Activated CD8-positive, alpha-beta memory T cell treated with anti-CD3 and anti-CD28 coated beads, Interleukin-2, amount 10 ng/mL, durations not matched to agents 7 days and 5 days (primary cell): ENCODE measurements at places on chromosomes 1 and 21.

GRCh38 chr1:208160259-208160819 is 83.8 kb downstream of the PLXNA2 start:
- no peaks in the 10 kb centered on the region for H3K36me3 ChIP-seq
- H3K4me1 ChIP-seq = no peaks in the 10 kb centered on the region
- peaks cover 34% of the 10 kb centered on the region for H3K27me3 ChIP-seq
- H3K4me3 ChIP-seq = no peak overlapping the region
- DNase-seq = no peak

GRCh38 chr1:11394592-11395245 is 84.2 kb upstream of the DISP3 start:
- no peaks in the 10 kb centered on the region for H3K36me3 ChIP-seq
- H3K27ac ChIP-seq = no peak overlapping the region
- peaks cover 35% of the 10 kb centered on the region for H3K27me3 ChIP-seq
- H3K4me1 ChIP-seq = peaks cover 3% of the 10 kb centered on the region
- no peak for DNase-seq

GRCh38 chr1:47351305-47351704 is 17.7 kb downstream of the CMPK1 start:
- H3K4me1 ChIP-seq = peaks cover 9% of the 10 kb centered on the region
- peak overlapping the region; percentile 5 for H3K27ac ChIP-seq
- DNase-seq = no peak
- H3K27me3 ChIP-seq = no peaks in the 10 kb centered on the region

GRCh38 chr21:36511484-36512220 is 31.7 kb upstream of the CLDN14 start:
- no peak overlapping the region for H3K27ac ChIP-seq
- DNase-seq = no peak
- peaks cover 2% of the 10 kb centered on the region for H3K4me1 ChIP-seq
- peaks cover 21% of the 10 kb centered on the region for H3K27me3 ChIP-seq
- H3K36me3 ChIP-seq = no peaks in the 10 kb centered on the region

DNA sequence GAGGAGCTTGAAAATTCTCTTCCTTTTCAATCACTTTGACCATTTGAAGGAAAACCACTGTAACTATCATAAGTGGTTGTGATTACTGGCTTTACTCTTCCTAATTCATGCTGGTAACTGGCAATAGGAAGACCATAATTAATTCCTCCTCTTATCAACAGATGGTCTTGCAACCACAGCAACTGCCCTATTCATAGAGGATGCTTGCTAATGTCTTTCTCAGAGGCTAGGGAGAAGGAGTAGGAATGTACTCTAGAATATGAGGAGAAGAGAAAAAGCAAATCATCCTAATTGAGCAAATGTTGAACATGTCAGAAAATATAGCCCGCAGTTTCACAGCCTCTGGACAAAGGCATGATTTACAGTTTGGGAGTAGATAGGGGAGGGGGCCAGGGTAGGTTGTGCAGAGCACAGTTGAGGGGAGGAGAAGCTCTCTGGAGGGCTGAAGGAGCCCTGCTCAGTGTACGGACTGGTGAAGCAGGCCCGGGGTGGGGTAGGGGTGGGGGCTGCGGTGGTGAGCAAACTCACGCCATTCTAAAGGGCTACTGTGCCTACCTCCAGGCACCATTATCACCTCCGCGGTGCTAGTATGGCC is 192.9 kb downstream of the PCP4 start:
- no peaks in the 10 kb centered on the region for H3K4me1 ChIP-seq
- no peak overlapping the region for H3K27ac ChIP-seq
- no peak overlapping the region for H3K4me3 ChIP-seq

DNA sequence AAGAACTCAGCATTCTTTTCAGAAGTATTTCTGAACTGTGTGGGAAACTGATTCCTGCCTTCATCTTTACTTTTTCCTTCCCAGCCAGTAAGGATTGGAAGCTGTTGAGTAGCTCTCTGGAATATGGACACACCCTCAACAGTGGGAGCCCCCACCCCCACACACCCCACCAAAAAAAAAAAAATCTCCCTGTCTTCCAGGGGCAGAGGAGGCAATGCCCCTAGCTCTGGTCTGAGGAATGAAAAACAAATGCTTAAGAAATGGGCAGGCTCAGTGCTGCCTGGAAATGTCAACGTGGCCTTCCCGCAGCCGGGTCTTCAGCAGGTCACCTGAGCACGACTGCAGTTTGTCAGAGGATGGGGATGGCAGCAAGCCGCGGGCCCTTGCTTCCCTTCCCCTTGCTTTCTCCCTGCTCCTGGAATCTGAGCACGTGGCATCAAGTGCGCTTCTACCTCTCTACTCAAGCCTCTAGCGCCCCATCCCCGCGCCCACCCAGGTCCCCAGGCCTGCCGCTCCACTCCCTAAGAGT is 479 bp downstream of the RGS16 start:
- peaks cover 23% of the 10 kb centered on the region for H3K4me1 ChIP-seq
- H3K27me3 ChIP-seq = peaks cover 31% of the 10 kb centered on the region
- DNase-seq = no peak

DNA sequence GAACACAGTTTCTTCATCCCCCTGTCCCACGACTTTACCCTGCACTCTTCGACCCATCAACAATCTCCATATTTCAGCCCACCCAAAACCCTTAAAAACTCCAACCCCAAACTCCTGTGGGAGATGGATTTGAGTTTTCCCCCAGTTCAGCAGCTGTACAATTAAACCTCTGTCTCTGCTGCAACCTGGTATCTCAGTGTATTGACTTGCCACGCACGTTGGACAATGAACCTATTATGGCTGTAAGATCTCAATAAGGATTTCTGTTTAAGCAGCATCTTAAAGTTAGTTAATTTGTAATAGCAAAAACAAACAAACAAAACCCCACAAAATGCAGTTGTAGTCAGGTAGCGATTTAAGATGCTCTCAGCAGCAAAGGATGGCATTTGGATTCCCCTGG is 119.1 kb downstream of the TGFBR3 start:
- no peak overlapping the region for H3K27ac ChIP-seq
- no peak overlapping the region for H3K4me3 ChIP-seq
- DNase-seq = no peak
- H3K27me3 ChIP-seq = no peaks in the 10 kb centered on the region

DNA sequence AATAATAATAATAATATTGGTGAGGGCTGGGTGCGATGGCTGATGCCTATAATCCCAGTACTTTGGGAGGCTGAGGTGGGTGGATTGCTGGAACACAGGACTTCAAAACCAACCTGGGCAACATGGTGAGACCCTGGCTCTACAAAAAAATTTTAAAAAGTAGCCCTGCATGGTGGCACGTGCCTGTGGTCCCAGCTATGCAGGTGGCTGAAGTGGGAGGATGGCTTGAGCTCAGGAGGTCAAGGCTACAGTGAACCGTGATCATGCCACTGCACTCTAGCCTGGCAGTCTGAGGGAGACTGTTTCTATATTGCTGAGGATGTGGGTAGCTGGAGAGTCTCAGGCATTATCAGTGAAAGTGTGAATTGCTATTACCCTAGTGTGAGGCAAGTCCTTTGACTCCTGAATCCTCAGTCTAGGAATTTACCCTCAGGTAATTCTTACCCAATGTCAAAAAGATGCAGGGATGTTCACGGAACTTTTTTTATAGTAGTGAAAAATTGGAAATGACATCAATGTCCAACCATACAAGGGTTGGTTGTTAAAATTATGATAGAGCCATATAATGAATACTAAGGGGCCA is 61.8 kb upstream of the RPL11 start:
- peaks cover 28% of the 10 kb centered on the region for H3K4me1 ChIP-seq
- no peak overlapping the region for H3K27ac ChIP-seq
- H3K27me3 ChIP-seq = no peaks in the 10 kb centered on the region
- DNase-seq = no peak
- no peak overlapping the region for H3K4me3 ChIP-seq
- H3K36me3 ChIP-seq = no peaks in the 10 kb centered on the region

DNA sequence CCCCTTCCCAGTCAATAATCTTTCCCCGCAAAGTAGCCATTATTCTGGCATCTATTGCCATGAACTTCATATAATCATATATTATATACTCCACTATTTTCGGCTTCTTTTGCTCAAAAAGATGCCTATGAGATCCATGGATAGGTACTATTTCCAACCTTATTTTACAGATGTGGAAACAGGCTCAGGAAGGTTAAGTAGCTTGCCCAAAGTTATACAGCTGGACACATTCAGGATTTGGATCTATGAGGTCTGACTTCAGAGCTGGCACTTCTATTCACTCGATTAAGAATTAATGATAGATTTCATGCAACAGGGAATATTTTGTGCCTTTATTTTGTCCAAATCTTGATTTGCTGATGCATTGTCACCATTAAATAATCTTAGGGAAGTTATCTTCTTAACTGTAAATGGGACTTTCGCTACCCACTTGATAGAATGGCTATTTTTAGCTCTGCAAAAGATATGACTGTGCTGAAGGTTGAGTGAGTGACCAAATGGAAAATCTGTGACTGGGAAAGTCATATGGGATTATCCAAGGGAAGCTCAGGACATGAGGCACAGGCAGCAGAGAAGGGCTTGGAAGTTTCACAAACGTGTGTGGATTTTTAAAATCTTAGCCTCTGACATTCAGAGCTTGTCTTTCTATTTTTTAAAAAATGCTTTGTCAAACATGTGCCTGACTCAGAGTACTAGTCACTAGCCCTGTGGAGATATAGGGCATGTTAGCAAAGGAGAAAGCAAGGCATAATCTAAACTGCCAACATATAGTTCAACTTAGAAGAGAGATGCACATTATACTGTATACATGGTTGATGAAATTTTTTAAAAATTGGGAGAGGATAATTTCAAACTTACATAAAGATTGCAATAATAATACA is 36.5 kb downstream of the GIPC2 start:
- H3K4me3 ChIP-seq = no peak overlapping the region
- H3K4me1 ChIP-seq = peaks cover 15% of the 10 kb centered on the region

DNA sequence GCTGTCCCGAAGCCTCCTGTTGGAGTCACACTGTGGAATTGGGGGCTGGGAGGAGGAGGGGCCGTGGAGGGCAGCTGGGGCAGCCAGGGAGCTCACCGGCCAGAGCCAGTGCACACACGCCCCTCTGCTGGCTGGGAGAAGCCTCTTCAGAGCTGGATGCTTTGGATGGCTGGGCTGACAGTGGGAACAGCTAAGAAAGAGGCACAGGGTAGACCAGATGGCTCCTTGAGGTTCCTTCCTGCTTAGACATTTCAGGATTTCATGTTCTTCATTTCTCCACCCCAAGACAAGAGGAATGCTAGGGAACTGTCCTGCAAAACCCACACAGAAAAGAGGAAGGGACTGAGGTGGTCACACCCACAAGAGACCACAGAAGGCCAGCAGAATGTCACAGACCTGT is 254.8 kb upstream of the VAMP3 start:
- no peak for DNase-seq
- no peak overlapping the region for H3K27ac ChIP-seq
- H3K4me3 ChIP-seq = no peak overlapping the region

- H3K27ac ChIP-seq = no peak overlapping the region
- H3K4me1 ChIP-seq = no peaks in the 10 kb centered on the region
- H3K4me3 ChIP-seq = no peak overlapping the region
- no peak for DNase-seq
- peaks cover 23% of the 10 kb centered on the region for H3K27me3 ChIP-seq
Observed at GRCh38 chr1:162055062-162055461, 14.4 kb upstream of the NOS1AP start.

- H3K4me3 ChIP-seq = no peak overlapping the region
- no peaks in the 10 kb centered on the region for H3K36me3 ChIP-seq
- no peaks in the 10 kb centered on the region for H3K4me1 ChIP-seq
- no peak for DNase-seq
Observed at GRCh38 chr1:158028969-158029368, 35.5 kb downstream of the KIRREL1 start.

GRCh38 chr1:214228976-214229375 is 52.0 kb upstream of the SMYD2 start:
- H3K36me3 ChIP-seq = no peaks in the 10 kb centered on the region
- no peak overlapping the region for H3K27ac ChIP-seq
- DNase-seq = no peak
- H3K4me1 ChIP-seq = no peaks in the 10 kb centered on the region
- H3K27me3 ChIP-seq = peaks cover 41% of the 10 kb centered on the region
- no peak overlapping the region for H3K4me3 ChIP-seq

- DNase-seq = no peak
- H3K27ac ChIP-seq = no peak overlapping the region
- H3K4me1 ChIP-seq = peaks cover 4% of the 10 kb centered on the region
- no peaks in the 10 kb centered on the region for H3K36me3 ChIP-seq
Observed at GRCh38 chr1:235510823-235511222, 6.6 kb upstream of the B3GALNT2 start.

- no peak within 1 kb of the TSS for H3K4me3 ChIP-seq
- no peaks in the 10 kb centered on the region for H3K4me1 ChIP-seq
- DNase-seq = no peak
- no peaks in the 10 kb centered on the region for H3K27me3 ChIP-seq
- no peak within 1 kb of the TSS for H3K27ac ChIP-seq
Observed at GRCh38 chr21:30430170-30430655, at the start of gene KRTAP13-4. Gene KRTAP13-4, plus strand, starts transcription at chr21:30430220. Its CDS starts 56 bp downstream, at chr21:30430276.

- H3K27me3 ChIP-seq = no peaks in the 10 kb centered on the region
- H3K36me3 ChIP-seq = no peaks in the 10 kb centered on the region
- DNase-seq = no peak
- no peaks in the 10 kb centered on the region for H3K4me1 ChIP-seq
- no peak overlapping the region for H3K4me3 ChIP-seq
Observed at GRCh38 chr1:97073936-97074335, 352.4 kb downstream of the PTBP2 start.

GRCh38 chr1:15417059-15417934 is 7.6 kb downstream of the EFHD2 start:
- H3K4me3 ChIP-seq = peak overlapping the region; percentile 54
- H3K27me3 ChIP-seq = no peaks in the 10 kb centered on the region
- H3K36me3 ChIP-seq = peaks cover 40% of the 10 kb centered on the region

- H3K27ac ChIP-seq = no peak overlapping the region
- H3K36me3 ChIP-seq = peaks cover 1% of the 10 kb centered on the region
- no peak overlapping the region for H3K4me3 ChIP-seq
- peaks cover 79% of the 10 kb centered on the region for H3K27me3 ChIP-seq
- peaks cover 25% of the 10 kb centered on the region for H3K4me1 ChIP-seq
Observed at GRCh38 chr1:205340676-205341075, 16.0 kb downstream of the KLHDC8A start.

DNA sequence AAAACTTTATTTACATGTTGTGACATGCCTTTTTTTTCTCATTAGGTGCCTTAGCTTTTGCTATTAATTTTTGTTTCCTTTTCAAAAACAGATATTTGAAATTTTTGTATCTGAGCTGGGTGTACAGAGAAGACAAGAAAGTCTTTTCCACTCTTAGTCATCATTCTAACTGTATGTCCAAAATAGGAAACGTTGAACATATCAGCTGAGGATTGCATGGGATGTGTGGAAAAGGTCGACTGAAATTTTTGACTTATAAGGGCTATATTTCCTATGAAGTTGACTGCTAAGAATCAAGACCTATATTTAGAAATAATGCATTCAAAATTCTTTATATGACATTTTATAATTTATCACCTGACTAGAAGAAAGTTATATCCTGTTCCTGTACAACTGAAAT is 270.0 kb upstream of the ZRANB2 start:
- H3K27ac ChIP-seq = no peak overlapping the region
- H3K4me3 ChIP-seq = no peak overlapping the region
- no peaks in the 10 kb centered on the region for H3K27me3 ChIP-seq
- H3K36me3 ChIP-seq = no peaks in the 10 kb centered on the region

DNA sequence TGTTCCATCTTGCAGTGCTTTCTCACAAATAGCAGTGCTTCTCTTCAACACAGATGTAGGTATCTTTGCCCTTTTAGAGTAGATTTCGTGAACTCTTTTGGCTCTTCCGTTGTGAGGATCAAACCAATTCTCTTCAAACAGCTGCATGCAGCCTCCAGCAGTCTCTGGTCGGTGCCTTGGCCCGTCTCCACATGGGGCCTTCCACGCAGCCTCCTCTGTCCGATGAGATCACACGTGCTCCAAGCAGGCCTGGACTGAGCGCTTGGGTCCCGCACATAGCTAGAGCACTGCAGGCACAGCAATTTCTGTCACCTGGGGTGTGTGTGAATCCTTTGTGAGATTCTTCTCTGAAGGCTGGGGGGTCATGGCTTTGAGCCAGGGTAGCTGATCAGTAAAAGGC is 82.8 kb upstream of the KCNE2 start:
- H3K27ac ChIP-seq = no peak overlapping the region
- no peaks in the 10 kb centered on the region for H3K27me3 ChIP-seq
- DNase-seq = no peak
